Keratinocyte (primary cell): ENCODE measurements at places on chromosomes 6 and 20. TPM values are rescaled to one million over a fixed set of nuclear protein-coding genes. Genes with fewer than 3 reads are reported as not detected.

GINS1 gene
- 3.3 to 12.5 TPM (median 9.0 TPM) in 3 replicates for polyA plus RNA-seq

DNAJC5 gene
- polyA plus RNA-seq: 43.7 to 62.0 TPM (median 59.0 TPM) in 3 replicates

DNA sequence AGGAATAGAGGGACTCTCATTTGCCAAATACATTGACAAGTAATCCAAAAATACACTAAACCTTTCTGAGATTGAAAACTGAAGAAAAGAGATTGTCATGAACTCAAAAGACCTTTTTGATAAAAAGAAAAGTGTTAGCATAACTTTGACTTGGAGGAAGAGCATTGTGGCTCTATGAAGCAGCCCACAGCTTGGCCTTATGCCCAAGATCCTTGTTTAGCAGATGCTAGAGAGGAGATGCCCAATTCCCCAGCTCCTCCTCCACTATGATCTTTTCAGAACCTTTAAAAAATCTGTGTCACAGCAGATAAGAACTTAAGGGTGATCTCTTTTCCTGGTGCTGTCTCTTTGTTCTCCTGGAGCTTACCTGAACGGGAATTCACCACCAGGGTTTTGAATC, 35.8 kb upstream of the IGF2R start:
- H3K4me1 ChIP-seq: no peaks in the 10 kb centered on the region
- no peak overlapping the region for H3K4me3 ChIP-seq
- DNase-seq: no peak
- H3K27me3 ChIP-seq: no peaks in the 10 kb centered on the region

ATP6V1G2 gene
- 0.46 to 1.3 TPM (median 0.94 TPM) in 3 replicates for polyA plus RNA-seq

GRCh38 chr6:36039112-36039511, 11.5 kb downstream of the MAPK14 start:
- no peak for DNase-seq
- no peak overlapping the region for H3K4me3 ChIP-seq

DNA sequence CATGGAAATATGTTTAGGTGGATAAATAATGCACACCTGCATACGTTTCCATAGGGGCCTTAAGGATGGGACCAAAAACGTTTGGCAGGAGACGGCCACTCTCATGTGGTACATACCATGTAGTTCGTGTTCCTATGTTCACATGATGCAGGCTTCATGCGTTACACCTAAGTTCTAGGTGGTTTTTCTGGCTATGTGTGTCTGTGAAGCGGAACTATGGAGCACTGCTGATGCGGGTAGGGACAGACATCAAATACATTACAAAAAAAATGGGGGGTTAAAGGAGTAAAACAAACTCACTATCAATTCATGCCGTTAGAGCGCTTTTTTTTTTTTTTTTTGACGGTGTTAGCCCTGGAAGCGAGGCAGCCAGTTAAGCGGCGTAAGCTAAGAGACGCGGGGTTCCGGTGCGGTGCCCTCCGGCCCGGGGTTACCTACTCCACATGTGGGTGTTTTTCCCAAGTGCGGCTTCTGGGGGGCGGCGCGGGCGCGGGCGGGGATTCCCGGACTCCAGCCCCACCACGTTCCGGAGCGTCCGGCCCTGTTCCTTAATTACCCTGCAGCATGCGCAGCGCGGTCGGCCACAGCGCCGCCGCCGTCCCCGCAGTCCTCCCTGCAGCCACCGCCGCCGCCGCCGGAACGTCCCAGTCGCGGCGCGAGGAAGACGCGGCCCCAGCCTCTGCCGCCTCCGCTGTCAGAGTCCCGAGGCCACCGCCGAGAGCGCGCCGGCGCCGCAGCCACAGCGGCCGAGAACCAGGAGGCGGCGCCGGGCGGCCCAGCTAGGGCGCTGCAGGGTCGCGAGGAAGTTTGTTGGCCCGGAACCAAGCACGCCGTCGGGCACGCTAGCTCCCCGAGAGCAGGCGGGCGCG, 648 bp downstream of the COL19A1 start:
- no peak overlapping the region for H3K27ac ChIP-seq
- peaks cover 16% of the 10 kb centered on the region for H3K4me1 ChIP-seq
- no peaks in the 10 kb centered on the region for H3K36me3 ChIP-seq
- peak overlapping the region; percentile 67 for H3K4me3 ChIP-seq

DNA sequence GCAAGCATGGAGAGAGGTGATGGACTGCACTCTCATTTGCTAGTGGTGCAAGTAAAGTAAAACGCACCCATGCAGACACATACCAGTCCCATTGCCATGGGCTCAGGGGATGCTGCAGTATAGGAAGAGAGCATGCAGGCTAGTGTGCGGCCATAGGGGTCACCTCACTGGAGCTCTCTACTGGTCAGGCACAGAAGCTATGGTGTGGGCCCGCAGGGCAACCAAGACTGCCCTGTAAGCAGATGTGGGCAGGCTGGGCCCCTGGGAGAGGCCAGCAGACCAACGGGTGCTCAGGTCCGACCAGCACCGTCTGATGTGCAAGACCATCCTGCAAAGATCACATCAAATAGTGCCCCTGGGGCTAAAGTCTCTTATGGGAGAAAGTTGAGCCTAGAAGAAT, 290.7 kb downstream of the HTR1B start:
- no peaks in the 10 kb centered on the region for H3K36me3 ChIP-seq
- DNase-seq: no peak
- no peaks in the 10 kb centered on the region for H3K4me1 ChIP-seq
- no peak overlapping the region for H3K4me3 ChIP-seq
- H3K27me3 ChIP-seq: no peaks in the 10 kb centered on the region
- H3K27ac ChIP-seq: no peak overlapping the region

TSHZ2 gene
- polyA plus RNA-seq: 1.1 to 2.3 TPM (median 1.4 TPM) in 3 replicates

GRCh38 chr6:3139090-3139903, 18.0 kb downstream of the TUBB2A start:
- H3K4me3 ChIP-seq: no peak overlapping the region
- H3K27me3 ChIP-seq: no peaks in the 10 kb centered on the region
- no peak overlapping the region for H3K27ac ChIP-seq
- DNase-seq: no peak

DNA sequence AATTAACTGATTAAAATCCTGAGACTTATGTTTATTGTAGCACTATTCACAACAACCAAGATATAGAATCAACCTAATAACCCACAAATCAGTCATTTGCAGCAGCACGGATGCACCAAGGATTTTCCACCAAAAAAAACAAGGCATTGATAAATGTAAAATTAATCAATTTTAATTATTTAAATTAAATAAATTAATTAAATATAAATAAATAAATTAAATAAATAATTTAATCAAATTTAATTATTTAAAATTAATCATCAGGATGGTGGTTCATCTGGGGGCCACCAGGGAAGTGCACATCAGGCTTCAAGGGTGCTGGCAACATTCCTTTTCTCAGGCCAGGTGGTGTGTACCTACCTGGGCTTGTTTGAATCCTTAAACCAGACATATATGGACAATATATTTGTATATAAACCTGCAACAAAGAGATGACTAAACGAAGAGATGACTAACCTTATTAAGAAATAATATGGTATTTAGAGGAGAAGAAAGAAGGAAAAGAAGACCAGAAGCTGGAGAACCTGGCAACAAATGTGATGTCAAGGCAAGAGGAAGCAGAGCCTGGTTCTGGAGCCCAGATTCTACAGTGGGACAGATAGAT, 89.2 kb downstream of the CD164 start:
- peaks cover 4% of the 10 kb centered on the region for H3K4me1 ChIP-seq
- no peaks in the 10 kb centered on the region for H3K36me3 ChIP-seq
- DNase-seq: no peak
- peaks cover 2% of the 10 kb centered on the region for H3K27me3 ChIP-seq

- no peaks in the 10 kb centered on the region for H3K27me3 ChIP-seq
- no peak for DNase-seq
- no peak overlapping the region for H3K27ac ChIP-seq
- H3K4me3 ChIP-seq: no peak overlapping the region
- peaks cover 8% of the 10 kb centered on the region for H3K4me1 ChIP-seq
- H3K36me3 ChIP-seq: no peaks in the 10 kb centered on the region
These were observed 5.5 kb downstream of the KATNA1 start for GRCh38 chr6:149642829-149643580.

GRCh38 chr6:42302411-42302810, 84.8 kb upstream of the MRPS10 start:
- no peak overlapping the region for H3K4me3 ChIP-seq
- no peaks in the 10 kb centered on the region for H3K27me3 ChIP-seq
- H3K4me1 ChIP-seq: peaks cover 13% of the 10 kb centered on the region
- peaks cover 1% of the 10 kb centered on the region for H3K36me3 ChIP-seq
- no peak for DNase-seq

GRCh38 chr6:92635553-92636153, 783.7 kb downstream of the EPHA7 start:
- no peaks in the 10 kb centered on the region for H3K27me3 ChIP-seq
- no peak overlapping the region for H3K4me3 ChIP-seq
- no peak overlapping the region for H3K27ac ChIP-seq
- no peaks in the 10 kb centered on the region for H3K4me1 ChIP-seq
- no peak for DNase-seq

GRCh38 chr6:66226109-66226508, 519.1 kb upstream of the EYS start:
- H3K36me3 ChIP-seq: no peaks in the 10 kb centered on the region
- no peak overlapping the region for H3K4me3 ChIP-seq
- DNase-seq: no peak
